Stimulated activated CD4-positive, alpha-beta T cell treated with anti-CD3 and anti-CD28 coated beads, Interleukin-12 subunit alpha, Interleukin-12 subunit beta, amount 100 ng/mL, for 4 hours (primary cell): ENCODE measurements at places on chromosomes 1 and 21.

GRCh38 chr21:32198384-32198783 is 80.5 kb downstream of the MIS18A start:
- DNase-seq = no peak

GRCh38 chr1:12657060-12657884 is 13.4 kb downstream of the AADACL4 start:
- no peak for DNase-seq

DNA sequence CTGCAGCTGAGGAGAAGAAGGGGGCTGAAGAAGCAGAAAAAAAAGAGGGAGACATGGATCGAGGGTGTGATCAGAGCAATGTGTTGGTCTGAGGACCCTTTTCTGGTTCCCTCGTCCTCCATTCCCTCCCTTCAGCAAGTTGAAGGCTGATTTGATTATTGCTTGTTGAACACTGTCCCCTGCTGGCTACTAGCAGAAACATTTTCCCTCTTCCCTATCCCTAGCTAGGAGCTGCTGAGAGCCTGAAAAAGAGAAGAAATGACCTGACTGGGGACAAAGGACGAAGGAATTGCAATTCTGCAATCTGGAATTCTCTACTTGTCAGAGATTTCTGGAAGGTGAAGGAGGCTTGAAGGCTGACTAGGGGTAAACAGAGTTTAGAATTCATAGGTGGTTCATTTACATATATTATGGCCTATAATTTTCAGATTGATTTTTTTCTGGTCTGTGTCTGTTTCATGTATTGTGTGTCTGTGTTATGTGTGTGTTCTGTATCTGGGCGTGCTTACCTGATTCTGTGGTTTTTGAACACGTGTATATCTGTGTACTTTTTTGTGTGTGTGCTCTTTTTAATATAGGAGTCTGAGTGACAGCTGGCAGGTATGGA is 9.8 kb downstream of the NHLH1 start:
- no peak for DNase-seq

DNA sequence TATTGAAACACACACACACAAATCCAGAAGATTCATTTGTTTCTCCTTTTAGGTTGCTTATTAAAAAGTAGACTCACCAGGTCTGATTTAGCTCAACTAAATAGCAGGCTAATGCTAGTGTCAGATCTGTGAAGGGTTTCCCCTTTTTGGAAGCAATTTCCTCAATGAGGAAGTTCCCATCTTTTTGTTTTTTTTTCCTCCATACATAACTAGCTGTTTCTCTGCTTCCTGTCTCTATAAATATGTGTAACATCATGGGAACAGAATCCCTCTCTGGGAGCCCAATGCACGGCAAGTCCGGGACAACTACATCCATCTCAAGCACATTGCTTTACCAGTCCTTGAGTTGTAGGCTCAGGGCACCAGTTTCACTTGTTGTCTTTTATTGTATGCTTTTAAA is 1421.1 kb downstream of the PLA2G4A start:
- DNase-seq = no peak

GRCh38 chr1:185608177-185608576 is 126.0 kb upstream of the HMCN1 start:
- DNase-seq = no peak

GRCh38 chr21:36504067-36505058 is 24.4 kb upstream of the CLDN14 start:
- peak; percentile 13 for DNase-seq

DNA sequence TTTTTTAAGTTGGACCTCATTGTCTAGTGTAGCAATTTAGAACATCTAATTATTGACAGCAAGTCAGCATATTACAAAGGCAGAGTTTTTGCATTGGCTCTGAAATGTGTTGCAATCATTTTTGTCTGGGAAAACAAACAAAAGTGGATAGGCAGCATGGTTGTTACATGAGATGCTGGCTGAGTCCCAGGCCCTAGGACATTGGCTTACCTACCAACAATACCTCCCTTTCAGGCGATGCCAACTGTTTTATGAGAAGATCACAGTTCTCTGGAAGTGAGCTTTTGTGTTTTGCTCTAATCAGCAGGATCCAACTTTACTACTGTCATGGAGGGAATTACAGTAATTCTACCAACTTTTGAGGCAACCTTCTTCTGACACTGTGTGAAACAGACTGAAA is 71.5 kb upstream of the CXADR start:
- DNase-seq = no peak

DNA sequence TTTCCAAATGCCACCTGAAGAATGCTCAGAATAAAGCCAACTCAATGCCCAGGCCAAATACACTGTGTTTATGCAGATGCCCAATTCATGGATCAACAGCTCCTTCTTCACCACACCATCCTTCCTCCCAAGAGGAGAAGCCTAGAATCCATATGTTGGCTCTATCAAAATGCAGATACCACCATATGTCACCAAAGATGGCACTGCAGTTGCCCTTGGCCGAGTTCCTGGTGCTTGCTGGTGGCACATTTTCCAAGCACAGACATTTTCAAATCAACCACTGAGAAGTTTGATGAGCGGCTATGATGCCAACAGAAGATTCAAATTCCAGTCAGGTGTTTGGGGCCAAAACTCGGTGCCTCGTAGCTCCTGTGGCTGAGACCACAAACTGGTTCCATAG is 430.3 kb downstream of the AJAP1 start:
- DNase-seq = no peak

DNA sequence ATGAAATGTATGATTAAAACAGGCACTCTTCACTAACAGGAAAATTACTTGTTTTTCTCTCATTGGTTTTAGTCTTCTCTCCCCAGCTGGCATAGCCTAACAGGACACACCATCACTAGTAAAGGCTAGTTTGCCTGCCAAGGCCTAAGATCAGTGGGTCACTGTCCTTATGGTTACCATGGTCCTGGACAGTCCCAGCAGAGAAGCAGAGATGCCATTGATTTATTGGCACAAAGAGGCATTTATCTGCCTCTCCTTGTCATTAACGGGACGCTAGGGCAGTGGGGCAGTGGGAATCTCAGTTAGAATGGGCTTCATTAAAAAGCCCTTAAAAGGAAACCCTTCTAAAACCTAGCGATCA is 13.9 kb downstream of the CD247 start:
- DNase-seq = no peak

GRCh38 chr1:116807394-116808199 is 53.4 kb downstream of the CD2 start:
- no peak for DNase-seq

DNA sequence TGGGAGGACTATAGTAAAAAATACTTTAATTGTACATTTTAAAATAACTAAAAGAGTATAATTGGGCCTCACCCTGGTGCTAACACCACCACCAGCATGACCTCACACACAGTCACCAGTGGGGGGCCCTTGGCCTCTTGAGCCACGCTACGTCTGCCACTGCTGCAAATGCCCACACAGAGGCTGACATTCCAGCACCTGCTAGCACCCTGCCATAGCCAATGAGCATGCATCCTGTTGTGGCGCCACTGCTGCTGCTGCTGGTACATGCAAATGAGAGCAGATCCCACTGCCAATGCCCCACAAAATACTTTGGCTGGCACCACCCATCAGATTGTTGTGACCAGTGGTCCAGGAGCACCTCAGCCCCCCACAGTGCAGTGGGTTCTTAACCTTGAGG is 31.5 kb upstream of the TNR start:
- no peak for DNase-seq

DNA sequence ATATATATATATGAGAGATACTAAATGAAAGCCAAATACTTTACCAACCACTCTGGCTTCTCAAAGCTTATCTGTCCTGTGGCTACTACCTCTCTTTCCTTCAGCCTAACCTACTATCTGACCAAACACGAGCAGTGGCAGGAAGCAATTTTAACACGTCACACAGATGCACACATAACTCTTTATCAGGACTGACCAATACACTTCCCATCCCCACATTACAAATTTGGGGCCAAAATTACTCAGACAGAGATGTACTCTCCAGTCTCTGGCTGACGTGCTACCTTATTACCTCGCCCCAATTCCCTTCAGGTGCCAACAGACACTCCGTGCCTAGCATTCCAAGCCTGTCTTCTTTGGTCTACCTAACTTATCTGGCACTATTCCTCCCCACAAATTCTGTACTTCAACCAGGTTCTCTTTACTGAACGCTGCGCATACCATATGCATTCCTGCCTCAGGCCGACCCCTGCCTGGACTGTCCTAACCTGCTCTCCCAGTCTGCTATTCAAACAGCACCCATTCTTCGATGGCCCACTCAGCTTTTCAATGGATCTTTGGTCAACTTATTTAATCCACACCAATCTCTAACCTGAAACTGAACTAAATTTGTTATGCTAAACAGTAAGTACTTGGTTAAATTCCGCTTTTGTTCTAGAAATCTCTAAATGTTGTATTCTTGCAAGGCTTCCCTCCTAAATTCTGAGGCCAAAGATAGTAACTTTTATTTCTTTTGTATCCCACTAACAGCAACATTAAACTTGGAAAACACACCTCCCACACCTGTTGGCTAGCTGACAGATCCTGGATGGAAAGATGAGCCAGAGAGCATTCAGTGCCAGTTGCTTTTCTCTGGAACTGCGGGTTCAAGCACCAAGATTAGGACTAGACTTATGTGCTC is 27.9 kb downstream of the RERE start:
- DNase-seq = no peak

- DNase-seq = no peak
These were observed 321.4 kb downstream of the DPYD start for GRCh38 chr1:97599447-97599846.

GRCh38 chr1:161282991-161283390 is 24.4 kb downstream of the PCP4L1 start:
- DNase-seq = no peak

DNA sequence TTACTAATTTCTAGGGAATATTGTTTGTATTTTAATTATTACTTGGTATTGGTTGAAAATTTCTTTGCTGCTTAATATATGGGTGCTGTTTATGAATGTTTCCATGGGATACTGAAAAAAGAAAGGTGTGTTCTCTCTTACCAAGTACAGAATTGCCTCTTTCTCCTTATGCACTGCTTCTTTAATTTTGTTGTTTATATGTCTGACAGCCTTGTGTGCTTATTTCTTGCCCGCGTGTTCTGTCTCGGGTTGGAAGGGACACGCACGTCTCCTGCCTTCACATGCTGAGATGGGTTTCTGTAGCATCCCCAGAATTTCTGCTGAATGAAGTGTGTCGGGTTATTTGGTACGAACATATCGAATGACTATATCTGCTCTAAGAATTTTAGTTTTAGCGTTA is 51.1 kb downstream of the AGPAT3 start:
- DNase-seq = no peak

DNA sequence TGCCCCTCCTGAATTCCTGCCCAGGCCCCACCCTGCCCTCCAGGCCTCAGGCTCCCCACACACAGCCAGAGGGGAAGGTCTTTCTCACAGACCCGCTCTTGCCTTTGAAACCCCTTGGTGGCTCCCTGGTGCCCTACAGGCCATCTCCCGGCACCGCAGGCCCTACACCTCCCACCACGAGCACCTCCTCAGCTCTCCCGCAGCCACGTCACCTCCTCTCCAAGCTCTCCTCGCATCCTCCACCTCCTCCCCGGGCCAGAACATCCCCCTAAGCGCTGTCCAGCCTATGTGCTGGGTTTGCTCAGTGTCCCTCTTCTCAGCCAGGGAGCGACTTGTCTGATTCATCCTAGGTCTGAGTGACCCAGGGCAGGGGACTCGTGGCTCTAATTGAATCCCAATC is 66.4 kb downstream of the DMRTB1 start:
- DNase-seq = no peak

GRCh38 chr1:41589395-41589794 is 104.9 kb upstream of the EDN2 start:
- DNase-seq = no peak

DNA sequence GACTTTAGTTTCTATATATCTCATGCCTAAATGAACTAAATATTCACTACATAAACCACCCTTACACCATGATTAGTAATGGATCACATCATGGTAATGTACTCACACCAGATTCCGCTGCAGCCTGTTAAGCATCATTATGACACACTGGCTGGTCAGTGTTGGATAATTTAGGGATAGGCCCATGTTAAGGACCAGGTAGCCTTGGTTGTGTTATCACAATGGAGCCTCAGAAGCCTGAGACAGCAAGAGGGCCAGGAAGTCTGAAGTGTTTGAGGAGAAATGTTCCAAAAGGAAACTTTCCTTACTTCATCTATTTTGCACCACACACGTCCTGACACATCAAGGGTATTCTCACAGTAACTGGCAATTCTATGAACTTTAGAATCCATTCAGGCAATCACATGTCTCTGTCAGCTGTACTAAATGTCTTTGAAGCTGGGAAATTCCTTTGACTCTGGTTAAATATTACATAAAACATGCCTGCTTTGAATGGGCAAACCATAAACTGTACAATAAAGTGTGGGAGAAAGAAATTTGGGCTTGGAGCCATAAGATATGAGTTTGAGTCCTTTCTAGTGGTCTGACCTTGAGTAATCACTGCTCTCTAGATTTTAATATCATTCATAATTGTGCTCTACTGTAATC is 105.3 kb upstream of the DPT start:
- DNase-seq = no peak
